ENCODE measurements at places on chromosomes 12 and 14.

DNA sequence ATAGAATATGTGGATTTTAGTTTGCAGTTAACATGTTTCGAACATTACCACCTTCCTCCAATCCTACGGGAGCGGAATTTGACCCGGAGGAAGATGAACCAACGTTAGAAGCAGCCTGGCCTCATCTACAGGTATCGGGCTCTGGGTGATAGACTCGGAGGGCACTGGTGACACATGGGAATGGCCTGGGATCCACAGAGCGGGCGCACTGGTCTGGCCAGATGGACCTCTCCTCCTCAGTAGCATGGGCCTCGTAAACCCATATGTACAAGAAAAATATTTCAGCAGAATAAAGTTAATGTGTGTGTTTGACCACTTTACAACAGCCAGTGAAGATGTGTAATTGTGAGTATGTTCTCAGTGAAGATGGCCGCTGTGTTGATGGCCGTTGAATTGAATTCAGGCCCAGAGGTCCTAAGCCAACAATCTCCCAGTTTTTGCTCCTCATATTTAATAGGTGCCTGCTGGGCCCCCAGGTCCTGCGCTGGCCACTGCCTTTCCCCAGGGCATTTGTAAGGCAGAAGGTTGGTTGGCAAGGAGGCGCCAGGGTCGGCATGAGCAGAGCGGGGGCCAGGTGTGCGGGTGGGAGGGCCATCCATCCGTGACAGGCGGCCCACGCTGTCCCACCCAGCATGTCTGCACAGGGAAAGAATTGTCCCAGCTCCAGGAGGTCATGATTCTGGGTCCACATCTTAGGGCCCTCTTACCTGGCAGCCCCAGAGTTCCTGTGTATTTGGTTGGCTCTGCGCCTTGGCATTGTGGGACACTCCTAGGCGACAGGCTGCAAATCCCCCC lies 82.0 kb upstream of the DYNC1H1 start:
- DNase-seq, result no peak

GRCh38 chr12:49121047-49121696 lies 10.0 kb downstream of the TUBA1B start:
- peak; percentile 51 for DNase-seq

DNA sequence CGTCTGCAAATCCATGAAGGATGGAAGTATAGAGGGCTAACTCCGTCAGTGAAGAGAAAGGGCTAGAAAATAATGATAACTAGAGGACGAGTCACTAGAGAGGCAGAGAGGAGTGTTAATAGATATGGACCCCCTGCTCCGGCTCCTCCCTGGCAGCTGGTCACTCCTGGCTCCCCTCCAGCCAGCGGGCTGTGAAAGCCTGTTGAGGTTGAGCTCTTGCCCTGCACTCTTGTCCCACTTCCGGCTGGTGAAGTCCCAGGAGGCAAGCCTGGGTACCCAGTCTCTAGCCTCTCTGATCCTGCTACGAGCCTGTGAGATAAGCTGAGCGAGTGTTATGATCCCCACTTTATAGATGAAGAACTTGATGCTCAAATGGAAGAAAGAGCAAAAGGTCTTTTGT lies 90.3 kb downstream of the RFX4 start:
- no peak for DNase-seq

- DNase-seq, result no peak
Observed at GRCh38 chr14:85909581-85909980, 379.6 kb downstream of the FLRT2 start.

GRCh38 chr14:73245480-73246325 lies 8.4 kb downstream of the PAPLN start:
- no peak for DNase-seq

DNA sequence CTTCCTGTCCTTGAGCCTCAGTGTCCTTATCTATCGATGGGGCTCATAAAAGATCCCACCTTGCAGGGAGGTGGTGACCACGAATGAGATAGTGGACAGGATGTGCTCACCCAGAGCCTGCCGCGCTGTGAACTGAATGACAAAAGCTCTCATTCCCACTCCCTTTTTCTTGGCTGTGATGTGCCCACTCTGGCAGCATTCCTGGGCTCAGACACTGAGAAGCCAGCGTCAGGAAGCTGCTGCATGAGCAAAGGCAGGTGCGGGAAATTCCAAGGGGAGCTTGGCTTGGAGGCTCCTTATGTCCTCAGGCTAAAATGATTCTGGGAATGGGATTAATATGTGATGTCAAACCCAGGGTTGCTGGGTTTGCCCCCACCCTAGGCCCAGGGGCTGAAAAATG lies 61.6 kb downstream of the EFCAB11 start:
- DNase-seq, result no peak

Data from NT2/D1 (cell line).